ENCODE measurements at places on chromosomes 11 and 22.

GRCh38 chr11:84408946-84409411, 1122.8 kb upstream of the CCDC90B start:
- DNase-seq = no peak

- peak; percentile 65 for DNase-seq
Observed at GRCh38 chr22:50271519-50271970, 1.4 kb upstream of the MAPK11 start.

GRCh38 chr11:121328176-121328966, 35.8 kb downstream of the SC5D start:
- no peak for DNase-seq

DNA sequence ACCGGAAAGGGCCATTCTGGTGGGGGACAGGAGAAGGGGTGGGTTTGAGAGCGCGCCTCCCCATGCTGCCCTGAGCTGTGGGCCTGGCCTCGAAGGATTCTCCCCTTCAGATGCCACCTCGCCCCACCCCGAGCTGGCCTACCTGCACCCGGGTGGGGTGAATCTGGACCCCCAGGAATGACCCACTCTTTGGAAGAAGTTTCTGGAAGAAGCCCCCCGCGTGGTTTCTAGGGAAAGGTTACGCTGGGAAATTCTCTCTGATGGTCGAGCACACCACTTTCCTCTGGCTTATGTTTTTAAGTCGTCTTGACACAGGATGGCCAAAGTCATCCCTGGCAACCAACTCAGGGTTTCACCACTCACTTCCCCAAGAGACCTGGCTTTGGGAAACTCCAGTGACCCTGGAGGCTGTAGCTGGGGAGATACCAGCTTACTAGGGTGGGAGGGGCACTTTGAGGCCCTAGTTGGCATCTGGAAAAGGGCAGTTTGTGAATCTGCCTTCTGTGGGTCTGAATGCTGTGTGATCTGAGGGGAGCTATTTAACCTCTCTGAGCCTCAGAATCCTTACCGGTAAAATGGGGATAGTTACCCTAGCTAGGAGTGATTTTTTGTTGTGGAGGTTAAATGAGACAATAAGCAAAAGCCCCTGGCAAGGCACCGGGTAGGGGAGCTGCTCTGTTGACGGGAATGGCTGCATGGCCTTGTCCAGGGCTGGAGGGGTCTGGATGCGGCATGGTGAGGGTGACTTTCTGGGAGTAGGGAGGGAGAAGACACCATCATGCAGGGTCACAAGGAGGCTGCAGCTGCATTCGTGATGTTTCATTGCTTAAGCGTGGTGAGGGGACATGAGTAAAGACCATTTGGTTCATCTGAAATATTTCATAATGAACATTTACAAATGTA, 45.3 kb upstream of the ACCSL start:
- no peak for DNase-seq

DNA sequence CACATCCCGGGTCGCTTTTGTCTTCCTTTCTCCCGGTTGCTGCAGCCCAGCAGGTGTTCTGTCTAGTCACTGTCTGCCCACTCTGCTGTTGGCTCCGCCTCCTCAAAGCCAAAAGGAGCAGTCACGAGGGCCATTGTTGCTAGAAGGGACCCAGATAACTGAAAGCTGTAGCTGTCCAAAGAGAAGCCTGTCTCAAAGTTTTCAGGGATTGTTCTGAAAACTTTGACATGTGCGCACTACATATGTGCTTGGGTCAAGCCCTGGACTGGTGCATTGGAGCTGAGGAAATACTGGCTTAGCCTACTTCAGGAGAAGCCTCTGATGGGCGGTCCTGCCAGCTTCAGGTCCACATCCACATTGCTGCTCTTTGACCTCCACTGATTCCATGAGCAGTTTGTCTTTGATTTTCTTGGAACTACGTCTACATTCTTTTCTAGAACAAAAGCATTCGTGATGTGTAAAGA, 8.8 kb upstream of the OR2AT4 start:
- DNase-seq = no peak

Data from kidney capillary endothelial cell (primary cell).